ENCODE measurements at places on chromosomes 1 and 21. TPM values are rescaled to one million over a fixed set of nuclear protein-coding genes. Genes with fewer than 3 reads are reported as not detected.

Gene ATP5PF
- polyA plus RNA-seq = 668 TPM

Gene CFAP298
- 32.2 TPM for polyA plus RNA-seq

Gene HAO2
- polyA plus RNA-seq = 10.0 TPM

Gene EXTL2
- polyA plus RNA-seq = 1.9 TPM

Gene HPCA
- polyA plus RNA-seq = 1.6 TPM

Gene S100A16
- 122 TPM for polyA plus RNA-seq

Gene DPT
- polyA plus RNA-seq = 42.3 TPM

Gene SLC25A33
- polyA plus RNA-seq = 5.5 TPM

Gene FCAMR
- polyA plus RNA-seq = 0.54 TPM

Gene TGFBR3
- 9.1 TPM for polyA plus RNA-seq

DNA sequence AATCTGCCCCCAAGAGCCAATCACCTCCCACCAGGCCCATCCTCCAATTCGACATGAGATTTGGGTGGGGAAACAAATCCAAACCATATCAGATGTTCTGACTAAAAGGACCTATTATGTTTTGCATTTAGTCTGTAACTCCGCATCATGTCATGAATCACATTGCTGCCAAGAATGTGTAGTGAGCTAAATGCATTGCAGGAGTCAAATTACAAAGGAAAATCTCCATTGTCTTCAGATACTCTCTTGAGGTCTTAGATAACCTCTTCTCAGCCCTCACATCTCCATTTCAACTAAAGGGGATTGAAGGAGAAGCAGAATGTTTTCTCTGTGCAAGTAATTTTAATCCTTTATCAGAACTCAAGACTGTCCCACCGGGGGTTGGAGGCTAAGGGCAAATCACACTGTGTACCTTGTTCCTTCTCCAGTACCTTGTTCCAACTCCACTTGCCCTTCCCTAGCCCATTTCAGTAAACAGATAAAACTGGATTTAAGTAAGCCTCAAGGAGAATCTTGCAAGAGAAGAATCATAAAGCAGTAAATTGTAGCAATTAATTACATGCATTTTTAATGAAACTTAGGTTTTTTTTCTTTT is 34.1 kb downstream of the EXTL2 start:
- H3K27ac ChIP-seq = no peak overlapping the region
- no peaks in the 10 kb centered on the region for H3K4me1 ChIP-seq
- H3K36me3 ChIP-seq = no peaks in the 10 kb centered on the region

GRCh38 chr1:28737307-28738132 is 780 bp downstream of the YTHDF2 start:
- peak overlapping the region; percentile 94 for H3K27ac ChIP-seq
- no peaks in the 10 kb centered on the region for H3K27me3 ChIP-seq
- H3K4me1 ChIP-seq = peaks cover 14% of the 10 kb centered on the region
- H3K36me3 ChIP-seq = peaks cover 5% of the 10 kb centered on the region
- peak; percentile 48 for DNase-seq

- H3K4me1 ChIP-seq = no peaks in the 10 kb centered on the region
- no peak overlapping the region for H3K4me3 ChIP-seq
- no peaks in the 10 kb centered on the region for H3K27me3 ChIP-seq
- DNase-seq = no peak
- no peaks in the 10 kb centered on the region for H3K36me3 ChIP-seq
Observed at GRCh38 chr1:57345916-57346315, 77.9 kb downstream of the DAB1 start.

DNA sequence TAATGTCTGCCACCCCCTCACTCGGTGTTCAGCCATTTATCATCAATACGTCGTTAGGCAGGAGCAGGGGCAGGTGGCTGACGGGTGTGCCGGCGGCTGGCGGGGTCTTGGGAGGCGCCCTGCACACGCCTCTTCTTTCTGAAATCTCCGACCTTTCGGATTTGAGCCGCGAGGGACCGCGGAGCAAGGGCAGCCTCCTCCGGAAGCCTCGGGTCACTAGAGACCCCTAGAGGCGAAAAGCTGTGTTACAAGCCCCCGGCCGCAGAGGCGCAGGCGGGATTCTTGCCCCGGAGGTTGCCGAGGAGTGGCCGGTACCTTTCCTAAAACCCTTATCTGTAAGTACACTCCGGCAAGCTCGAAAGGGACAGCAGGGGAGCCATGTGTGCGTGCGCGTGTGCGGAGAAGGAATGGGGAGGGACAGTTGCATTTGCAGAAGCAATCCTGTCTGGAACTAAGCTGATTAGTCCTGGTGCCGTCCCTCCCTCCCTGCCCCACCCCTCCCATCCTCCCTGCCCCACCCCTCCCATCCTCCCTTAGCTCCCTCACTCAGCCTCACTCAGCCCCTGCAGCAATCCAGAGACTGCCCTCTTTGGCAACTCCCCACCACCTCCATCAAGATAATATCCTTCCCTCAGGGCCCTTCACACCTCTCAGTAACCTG is 11.0 kb downstream of the BRINP2 start:
- peak; percentile 27 for DNase-seq
- H3K36me3 ChIP-seq = no peaks in the 10 kb centered on the region
- H3K4me1 ChIP-seq = no peaks in the 10 kb centered on the region

DNA sequence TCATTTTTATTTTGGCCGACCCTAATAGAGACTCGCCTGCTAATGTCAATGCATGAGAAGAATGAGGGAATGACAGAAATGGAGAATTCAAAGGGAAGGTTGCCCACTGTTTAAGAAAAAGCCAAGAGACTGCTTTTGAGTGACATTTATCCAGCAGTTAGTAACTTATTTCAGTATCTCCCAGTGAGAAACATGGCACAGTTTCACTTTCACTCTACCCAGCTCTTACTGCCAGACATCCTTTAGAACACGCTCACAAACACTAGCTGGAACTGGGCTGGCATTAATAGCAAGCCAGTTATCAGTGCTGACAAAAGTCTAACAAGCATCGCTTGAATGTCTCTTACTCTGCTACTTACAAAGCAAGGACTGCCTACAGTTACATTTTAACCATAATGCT is 8.5 kb downstream of the GGPS1 start:
- H3K4me1 ChIP-seq = peaks cover 14% of the 10 kb centered on the region
- H3K36me3 ChIP-seq = peaks cover 34% of the 10 kb centered on the region
- peak overlapping the region; percentile 1 for H3K27ac ChIP-seq
- DNase-seq = peak; percentile 85

DNA sequence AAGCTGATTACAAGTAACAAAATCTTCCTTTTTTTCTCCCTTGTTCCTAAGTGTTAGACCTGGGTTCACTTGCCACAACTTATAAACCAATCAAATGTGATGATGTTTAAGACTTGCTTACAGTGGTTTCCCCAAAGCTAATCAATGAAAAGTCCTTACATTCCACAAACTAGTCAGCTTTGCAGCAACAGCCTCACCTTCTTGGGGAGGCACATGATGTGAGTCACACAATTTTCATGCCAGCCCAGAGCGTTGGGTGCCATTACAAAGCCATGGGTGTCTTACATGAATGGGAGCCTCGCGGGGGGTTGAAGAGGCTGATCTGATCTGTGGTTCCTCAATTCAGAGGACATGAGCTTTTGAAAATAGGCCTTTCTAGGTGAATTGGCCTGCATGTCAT is 91.6 kb upstream of the UBE2U start:
- H3K4me1 ChIP-seq = no peaks in the 10 kb centered on the region
- no peak for DNase-seq
- H3K36me3 ChIP-seq = no peaks in the 10 kb centered on the region
- H3K27me3 ChIP-seq = no peaks in the 10 kb centered on the region
- H3K4me3 ChIP-seq = no peak overlapping the region
- H3K27ac ChIP-seq = no peak overlapping the region

GRCh38 chr1:231684356-231685244 is 58.0 kb downstream of the DISC1 start:
- no peaks in the 10 kb centered on the region for H3K36me3 ChIP-seq
- H3K4me3 ChIP-seq = no peak overlapping the region
- no peak for DNase-seq
- no peak overlapping the region for H3K27ac ChIP-seq

GRCh38 chr1:3386205-3387002 is 68.1 kb upstream of the ARHGEF16 start:
- no peaks in the 10 kb centered on the region for H3K4me1 ChIP-seq
- H3K27ac ChIP-seq = no peak overlapping the region
- peaks cover 2% of the 10 kb centered on the region for H3K27me3 ChIP-seq
- no peak overlapping the region for H3K4me3 ChIP-seq
- peaks cover 2% of the 10 kb centered on the region for H3K36me3 ChIP-seq
- DNase-seq = no peak

DNA sequence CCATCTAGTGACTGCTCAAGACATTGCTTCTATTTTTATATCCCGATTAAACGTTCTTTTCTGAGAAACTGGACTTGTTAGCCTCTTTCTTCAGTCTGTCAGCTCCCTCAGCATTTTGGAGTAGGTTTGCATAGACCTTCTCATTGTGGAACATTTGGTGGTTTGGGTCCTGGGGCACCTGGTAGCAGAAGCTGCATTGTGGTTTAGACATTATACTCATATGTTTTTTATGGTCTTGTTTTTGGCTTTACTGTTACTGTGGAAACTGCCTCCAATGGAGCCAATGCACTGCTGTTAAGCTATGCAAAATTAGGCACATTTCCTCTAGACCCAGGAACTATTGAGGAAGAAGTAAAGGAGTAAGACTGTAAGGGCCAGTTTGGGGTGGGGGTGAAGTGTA is 36.7 kb upstream of the LRRC8B start:
- no peak for DNase-seq
- H3K27ac ChIP-seq = no peak overlapping the region
- no peaks in the 10 kb centered on the region for H3K4me1 ChIP-seq
- H3K4me3 ChIP-seq = no peak overlapping the region
- no peaks in the 10 kb centered on the region for H3K36me3 ChIP-seq

- no peak overlapping the region for H3K27ac ChIP-seq
- peak; percentile 34 for DNase-seq
- H3K36me3 ChIP-seq = no peaks in the 10 kb centered on the region
- no peak overlapping the region for H3K4me3 ChIP-seq
- H3K27me3 ChIP-seq = no peaks in the 10 kb centered on the region
- H3K4me1 ChIP-seq = no peaks in the 10 kb centered on the region
Observed at GRCh38 chr1:114000406-114000805, 21.1 kb downstream of the OLFML3 start.

DNA sequence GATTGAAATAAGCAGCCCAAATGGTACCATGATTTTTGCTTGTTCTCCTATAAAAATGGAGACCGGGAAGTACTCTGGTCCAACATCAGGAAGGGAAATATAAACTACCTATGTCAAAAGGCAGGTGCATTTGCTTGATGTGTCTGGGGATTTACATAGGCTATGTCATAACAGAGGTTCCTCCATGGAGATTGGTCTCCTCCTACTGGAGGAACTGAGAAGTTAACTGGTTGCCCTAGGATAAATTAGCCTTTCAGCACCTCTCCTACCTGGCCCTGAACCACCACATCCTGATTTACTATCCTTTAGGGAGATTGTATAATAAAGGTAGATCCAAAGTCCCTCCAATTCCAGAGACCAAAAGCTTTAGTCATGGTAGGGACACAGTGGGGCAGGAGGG is 1109.3 kb upstream of the B3GALT2 start:
- no peak overlapping the region for H3K27ac ChIP-seq
- H3K27me3 ChIP-seq = no peaks in the 10 kb centered on the region
- no peaks in the 10 kb centered on the region for H3K4me1 ChIP-seq
- H3K4me3 ChIP-seq = no peak overlapping the region

Measured in small intestine (tissue), 16 donors.